ENCODE measurements at places on chromosomes 7 and 10. TPM values are rescaled to one million over a fixed set of nuclear protein-coding genes. Genes with fewer than 3 reads are reported as not detected.

Gene LRMDA
- total RNA-seq = 2.5 TPM

Gene ADGRA1
- total RNA-seq = 0.06 TPM

- no peaks in the 10 kb centered on the region for H3K27me3 ChIP-seq
- H3K4me3 ChIP-seq = no peak overlapping the region
Observed at GRCh38 chr7:132492823-132493445, 83.3 kb downstream of the PLXNA4 start.

DNA sequence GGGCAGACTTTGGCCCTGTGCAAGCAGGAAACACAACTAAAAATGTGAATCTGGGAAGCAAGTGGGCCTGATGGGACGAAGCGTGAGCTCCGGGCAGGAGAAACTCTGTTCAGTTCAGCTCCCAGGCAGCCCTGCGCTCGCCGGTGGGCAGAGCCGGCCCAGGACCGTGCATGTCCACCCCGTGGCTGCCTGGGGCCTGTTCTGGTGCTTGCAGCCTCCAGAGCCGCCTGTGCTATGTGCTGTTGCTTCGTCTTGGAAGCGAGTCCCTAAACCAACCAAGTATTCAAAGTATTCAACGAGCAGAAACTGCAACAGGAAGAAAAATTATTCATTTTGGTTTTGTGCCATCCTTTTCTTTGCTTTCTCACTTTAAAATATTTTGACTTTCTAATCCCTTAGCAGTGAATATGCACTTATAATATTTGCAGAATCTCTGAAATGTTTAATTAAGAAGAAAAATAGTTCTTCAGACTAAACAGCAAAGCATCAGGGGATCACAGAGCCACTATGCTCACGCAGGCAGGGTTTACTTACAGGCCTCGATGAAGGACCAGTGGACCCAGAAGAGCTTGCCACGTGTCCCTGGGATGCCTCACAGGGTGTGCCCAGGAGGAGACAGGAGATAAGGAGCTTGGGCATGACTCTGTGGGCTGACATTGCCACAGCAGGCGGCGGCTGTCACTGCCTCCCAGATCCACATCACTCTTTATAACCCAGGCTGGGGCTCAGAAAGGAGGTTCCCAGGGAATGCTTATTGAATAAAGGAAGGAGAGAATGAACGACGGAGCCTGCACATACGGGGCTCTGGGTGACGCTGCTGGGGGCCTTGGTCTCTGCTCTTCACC is 45.6 kb downstream of the VIPR2 start:
- peaks cover 49% of the 10 kb centered on the region for H3K4me1 ChIP-seq
- DNase-seq = no peak
- H3K36me3 ChIP-seq = no peaks in the 10 kb centered on the region
- peak overlapping the region; percentile 20 for H3K4me3 ChIP-seq

Gene FAM221A
- 0.57 TPM for total RNA-seq

DNA sequence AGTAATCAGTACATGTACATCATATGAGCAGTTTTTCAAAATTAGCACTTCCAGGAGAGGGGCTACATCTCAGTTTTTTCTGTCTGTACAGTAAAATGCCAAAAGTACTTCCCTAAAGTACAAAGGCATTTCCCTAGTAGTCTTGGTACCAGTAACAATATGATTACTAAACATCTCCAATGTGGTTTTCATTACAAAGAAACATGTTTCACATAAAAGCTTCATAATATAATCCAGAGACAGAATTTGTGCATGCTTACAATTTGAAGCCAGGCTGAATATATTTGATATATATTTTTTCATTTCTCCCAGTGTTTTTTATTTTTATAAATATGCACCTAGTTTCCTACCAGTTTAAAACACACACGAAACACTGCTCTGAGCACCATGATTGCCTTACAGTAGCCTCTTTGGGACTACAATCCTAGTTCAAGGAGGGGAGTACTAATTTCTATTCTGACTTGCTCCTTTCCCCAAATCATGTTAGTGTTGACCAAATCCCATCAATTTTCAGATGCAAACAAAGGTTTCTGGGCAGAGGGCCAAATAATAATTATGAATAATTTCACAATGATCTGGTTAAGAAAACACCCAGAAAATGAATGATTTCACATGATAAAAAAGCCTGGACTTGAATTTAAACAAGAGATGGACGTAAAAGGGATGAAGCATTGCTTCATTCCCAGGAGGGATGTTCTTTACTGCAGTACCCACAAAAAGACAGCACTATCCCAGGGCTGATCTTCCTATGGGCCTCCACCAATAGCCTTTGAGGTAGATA is 201.3 kb downstream of the SLC25A13 start:
- no peaks in the 10 kb centered on the region for H3K4me1 ChIP-seq
- no peak for DNase-seq
- H3K4me3 ChIP-seq = no peak overlapping the region
- no peak overlapping the region for H3K27ac ChIP-seq
- H3K36me3 ChIP-seq = peaks cover 7% of the 10 kb centered on the region

DNA sequence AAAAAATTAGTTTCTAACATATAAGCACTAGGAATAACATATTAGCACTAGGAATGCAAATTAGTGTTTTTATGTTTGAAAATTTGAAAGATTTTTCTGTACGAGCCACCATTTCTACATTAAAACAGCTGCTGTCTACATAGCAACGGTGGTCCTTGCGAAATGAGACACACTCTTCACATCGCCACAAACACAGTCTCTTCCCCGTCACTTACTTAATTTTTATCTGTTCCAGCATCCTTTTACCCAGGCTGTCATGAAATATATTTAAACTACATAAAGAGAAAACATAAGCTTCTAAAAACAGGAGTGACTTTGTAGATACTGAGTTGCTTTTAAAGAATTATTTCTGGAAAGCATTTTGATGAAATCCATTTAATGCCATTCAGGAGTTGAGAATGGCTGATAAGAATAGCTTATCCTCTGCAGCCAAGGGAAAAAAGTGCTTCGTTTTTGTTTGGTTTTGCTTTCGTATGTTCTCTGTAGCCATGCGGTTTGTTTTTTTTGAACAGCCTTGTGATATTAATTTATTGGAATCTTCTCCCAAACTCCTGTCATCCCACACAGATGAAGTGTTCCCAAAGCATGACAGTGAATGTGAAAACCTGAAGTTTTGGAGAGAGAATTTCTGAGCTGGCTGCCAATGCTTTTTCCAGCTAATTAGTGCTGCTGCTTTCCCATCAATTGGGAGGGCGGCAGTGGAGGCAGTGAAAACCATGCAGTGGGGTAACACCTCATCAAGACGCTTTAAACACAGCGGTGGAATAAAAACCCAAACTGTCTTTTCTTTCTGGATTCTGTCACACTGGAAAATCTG is 603.7 kb upstream of the ADARB2 start:
- no peaks in the 10 kb centered on the region for H3K4me1 ChIP-seq
- H3K27me3 ChIP-seq = peaks cover 2% of the 10 kb centered on the region
- no peak for DNase-seq
- no peak overlapping the region for H3K27ac ChIP-seq

DNA sequence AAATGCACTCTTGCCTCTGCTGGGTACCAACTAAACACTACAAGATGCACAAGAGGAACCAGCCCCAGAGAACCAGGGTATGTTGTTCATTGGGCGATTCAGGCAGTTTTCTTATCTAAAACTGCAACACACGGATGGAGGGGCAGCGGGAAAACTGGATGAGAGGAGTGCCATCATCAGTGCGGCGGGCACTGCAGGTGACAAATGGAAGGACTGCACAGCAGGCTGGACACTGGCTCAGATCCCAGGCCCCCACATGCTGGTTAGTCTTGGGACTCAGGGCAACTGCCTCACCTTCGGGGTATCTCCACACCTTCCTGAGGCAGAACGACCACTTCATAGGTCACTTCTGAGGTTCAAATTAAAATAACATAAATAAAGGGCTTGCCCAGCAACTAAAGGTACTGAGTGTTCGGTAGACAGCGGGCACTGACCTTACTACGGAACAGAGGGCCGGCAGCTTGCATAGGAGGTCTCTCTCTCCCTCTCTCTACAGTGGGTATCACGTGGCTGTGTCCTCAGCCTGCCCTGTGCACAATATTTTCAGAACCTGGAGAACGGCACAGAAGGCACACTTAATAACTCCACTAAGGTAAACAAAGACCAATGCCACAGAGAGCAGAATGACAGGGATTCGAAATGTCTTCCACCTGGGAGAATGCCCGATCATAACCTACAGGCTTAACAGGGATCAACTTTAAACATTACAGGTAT is 72.1 kb downstream of the GRB10 start:
- no peak overlapping the region for H3K27ac ChIP-seq
- no peaks in the 10 kb centered on the region for H3K36me3 ChIP-seq
- no peak for DNase-seq
- no peaks in the 10 kb centered on the region for H3K27me3 ChIP-seq
- H3K4me1 ChIP-seq = peaks cover 39% of the 10 kb centered on the region
- no peak overlapping the region for H3K4me3 ChIP-seq

Gene CASD1
- total RNA-seq = 15.5 TPM

DNA sequence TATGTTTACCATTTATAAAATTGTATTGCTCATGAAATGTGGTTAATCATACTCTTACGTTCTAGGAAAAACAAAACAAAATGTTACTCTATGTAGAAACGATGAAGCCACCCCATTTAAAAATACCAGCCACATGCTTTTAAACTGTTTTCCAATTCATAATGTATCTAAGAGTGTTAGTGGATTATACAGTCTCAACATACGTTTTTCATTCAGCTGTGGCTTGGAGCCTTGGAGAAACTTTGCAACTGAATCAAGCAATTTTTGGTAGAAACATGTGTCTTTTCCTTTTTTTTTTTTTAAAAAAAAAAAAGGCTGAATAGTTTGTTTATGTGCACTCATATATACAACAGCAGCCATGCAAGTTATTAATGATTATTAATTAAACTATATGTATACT is 378.0 kb upstream of the SEMA3D start:
- no peaks in the 10 kb centered on the region for H3K36me3 ChIP-seq
- H3K27ac ChIP-seq = no peak overlapping the region
- no peak for DNase-seq
- H3K4me3 ChIP-seq = no peak overlapping the region

- peaks cover 17% of the 10 kb centered on the region for H3K27me3 ChIP-seq
- no peak overlapping the region for H3K27ac ChIP-seq
- no peaks in the 10 kb centered on the region for H3K36me3 ChIP-seq
- DNase-seq = no peak
- peak overlapping the region; percentile 41 for H3K4me3 ChIP-seq
Observed at GRCh38 chr7:31336202-31337001, 4.1 kb downstream of the NEUROD6 start.

GRCh38 chr7:47152307-47152706 is 429.6 kb downstream of the TNS3 start:
- H3K4me1 ChIP-seq = peaks cover 13% of the 10 kb centered on the region
- no peak for DNase-seq
- no peaks in the 10 kb centered on the region for H3K27me3 ChIP-seq
- no peak overlapping the region for H3K4me3 ChIP-seq

Gene PROSER2
- 0.91 TPM for total RNA-seq

Gene HECW1
- total RNA-seq = 1.9 TPM

GRCh38 chr7:157499835-157500153 is 163.0 kb downstream of the DNAJB6 start:
- H3K4me1 ChIP-seq = no peaks in the 10 kb centered on the region
- no peaks in the 10 kb centered on the region for H3K36me3 ChIP-seq
- H3K4me3 ChIP-seq = no peak overlapping the region
- no peak for DNase-seq

DNA sequence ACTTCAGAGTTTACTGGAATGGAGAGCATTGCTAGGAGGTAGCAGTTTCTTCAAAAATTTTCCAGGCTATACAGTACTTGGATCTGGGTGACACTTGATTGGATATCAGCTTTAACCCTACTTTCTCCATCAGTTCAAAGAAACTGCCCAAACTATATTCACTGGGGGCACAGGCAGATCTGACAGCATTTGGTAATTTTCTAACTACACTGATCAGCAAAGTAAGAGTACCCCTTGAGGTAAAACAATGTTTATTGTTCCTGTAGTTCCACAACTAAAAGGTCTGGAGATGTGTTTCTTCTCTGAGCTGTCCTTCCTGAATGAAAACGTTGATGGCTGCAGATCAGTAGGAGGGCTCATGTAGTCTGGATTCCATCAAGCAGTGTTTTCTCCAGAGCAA is 104.2 kb downstream of the CABCOCO1 start:
- no peak overlapping the region for H3K4me3 ChIP-seq
- no peak overlapping the region for H3K27ac ChIP-seq
- H3K4me1 ChIP-seq = no peaks in the 10 kb centered on the region
- DNase-seq = no peak
- no peaks in the 10 kb centered on the region for H3K27me3 ChIP-seq
- H3K36me3 ChIP-seq = no peaks in the 10 kb centered on the region

DNA sequence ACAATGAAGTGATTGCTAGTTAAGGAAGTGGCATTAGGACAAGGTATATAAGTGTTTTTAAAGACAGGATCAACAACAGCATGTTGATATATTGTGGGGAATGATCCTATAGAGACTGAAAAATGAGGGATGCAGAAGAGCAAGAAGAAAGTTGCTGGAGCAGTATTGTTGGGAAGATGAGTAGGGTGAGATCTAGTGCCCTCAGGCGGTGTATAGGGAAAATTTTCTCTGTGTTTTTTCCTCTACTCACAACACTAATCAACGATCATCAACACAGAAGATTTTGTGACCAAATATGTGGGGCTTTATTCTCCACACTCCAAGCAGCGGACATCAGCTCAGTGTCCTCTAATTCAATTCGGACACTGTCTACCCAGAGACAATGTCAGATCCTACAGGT is 9.6 kb upstream of the PTTG1IP2 start:
- no peaks in the 10 kb centered on the region for H3K27me3 ChIP-seq
- no peak overlapping the region for H3K27ac ChIP-seq
- no peak for DNase-seq
- H3K4me3 ChIP-seq = no peak overlapping the region
- no peaks in the 10 kb centered on the region for H3K36me3 ChIP-seq

Gene MYOZ1
- total RNA-seq = 805 TPM

DNA sequence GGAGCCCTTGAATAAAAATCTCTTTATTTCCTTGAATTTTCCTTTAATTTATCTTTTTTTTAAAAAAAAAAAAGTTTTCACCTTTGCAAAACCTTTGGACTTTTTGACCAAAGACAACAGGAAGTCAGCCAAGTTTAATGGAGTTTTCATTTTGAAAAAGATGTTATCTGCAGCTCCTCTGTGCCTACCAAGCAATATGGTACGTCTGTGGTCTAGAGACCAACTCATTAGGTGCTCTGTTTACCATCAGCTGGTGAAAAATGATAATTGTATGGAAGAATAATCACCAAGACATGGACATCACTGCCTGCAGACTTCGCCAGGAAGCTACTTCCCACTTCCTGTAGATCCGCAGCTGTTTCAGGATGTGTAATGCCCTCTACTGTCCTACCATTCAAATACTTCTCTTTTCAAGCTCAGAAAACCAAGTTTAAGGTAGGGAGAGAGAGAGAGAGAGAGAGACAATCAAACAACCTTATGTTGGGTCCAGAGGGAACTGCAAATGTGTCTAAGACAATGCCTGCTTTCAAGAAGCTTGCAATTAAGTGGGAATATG is 18.7 kb downstream of the PLXNA4 start:
- no peak overlapping the region for H3K27ac ChIP-seq

Gene OPALIN
- total RNA-seq = not detected

Gene PAX4
- total RNA-seq = not detected

Gene ZMIZ2
- 32.2 TPM for total RNA-seq

- no peak for DNase-seq
- peak overlapping the region; percentile 59 for H3K27ac ChIP-seq
- peaks cover 79% of the 10 kb centered on the region for H3K4me1 ChIP-seq
- H3K27me3 ChIP-seq = no peaks in the 10 kb centered on the region
- H3K4me3 ChIP-seq = no peak overlapping the region
- no peaks in the 10 kb centered on the region for H3K36me3 ChIP-seq
Observed at GRCh38 chr10:35451151-35452016, 115.1 kb downstream of the CCNY start.

Measured in psoas muscle (tissue), 8 donors.